ENCODE measurements at places on chromosomes 13 and 19.

DNA sequence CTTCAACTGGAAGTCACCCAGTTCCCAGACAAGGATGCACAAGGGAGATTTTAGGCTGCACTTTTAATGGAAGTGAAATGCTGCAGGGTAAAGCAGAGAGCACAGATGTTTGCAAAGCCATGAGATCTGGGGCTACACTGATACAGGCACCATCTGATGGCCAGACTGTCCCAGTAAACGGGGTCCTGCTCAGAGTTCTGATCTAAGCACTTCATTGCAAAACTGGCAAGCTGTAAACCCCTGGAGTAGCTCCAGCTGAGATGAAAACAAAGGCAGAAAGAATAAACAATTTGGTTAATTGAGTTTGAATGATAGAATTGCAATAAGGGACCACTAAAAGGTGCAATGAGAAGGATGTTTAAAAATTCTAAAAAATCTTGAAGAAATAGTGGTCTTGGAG is 197.1 kb downstream of the OXGR1 start:
- DNase-seq, result no peak

DNA sequence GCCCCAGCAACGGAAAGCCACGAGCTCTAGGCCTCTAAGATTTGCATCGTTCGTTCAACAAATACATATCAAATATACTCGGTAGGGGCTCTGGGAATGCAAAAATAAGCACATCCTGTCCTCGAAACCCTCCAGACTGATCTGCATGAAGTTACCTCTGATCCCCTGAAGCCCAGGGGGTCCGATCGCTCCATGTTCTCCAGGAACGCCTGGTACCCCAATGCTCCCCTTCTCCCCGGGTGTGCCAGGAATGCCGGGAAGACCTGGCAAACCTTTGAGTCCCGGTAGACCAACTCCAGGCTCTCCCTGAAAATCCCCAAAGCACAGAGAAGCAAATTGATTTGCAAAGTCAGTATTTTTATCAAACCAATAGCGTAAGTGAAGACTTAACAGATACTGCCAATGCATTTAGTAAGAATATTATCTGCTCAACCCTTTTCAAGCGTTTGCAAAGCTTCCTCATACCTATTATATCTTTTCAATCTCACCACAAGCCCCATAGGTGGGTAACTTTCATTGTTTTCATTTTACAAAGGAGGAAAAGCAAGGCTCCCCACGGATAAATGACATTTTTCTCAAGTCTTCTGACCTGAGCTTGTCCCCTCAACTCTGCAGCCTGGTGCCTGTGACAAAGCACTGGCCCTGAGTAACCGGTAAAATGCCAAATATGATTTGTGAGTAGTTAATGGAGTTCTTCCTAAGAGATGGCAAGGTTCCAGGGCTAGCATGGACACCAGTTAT is 127.7 kb downstream of the COL4A1 start:
- no peak for DNase-seq

GRCh38 chr19:50344661-50345318 is 15.6 kb upstream of the KCNC3 start:
- DNase-seq, result no peak

- DNase-seq, result no peak
These were observed 44.5 kb downstream of the SCEL start for GRCh38 chr13:77579959-77580358.

DNA sequence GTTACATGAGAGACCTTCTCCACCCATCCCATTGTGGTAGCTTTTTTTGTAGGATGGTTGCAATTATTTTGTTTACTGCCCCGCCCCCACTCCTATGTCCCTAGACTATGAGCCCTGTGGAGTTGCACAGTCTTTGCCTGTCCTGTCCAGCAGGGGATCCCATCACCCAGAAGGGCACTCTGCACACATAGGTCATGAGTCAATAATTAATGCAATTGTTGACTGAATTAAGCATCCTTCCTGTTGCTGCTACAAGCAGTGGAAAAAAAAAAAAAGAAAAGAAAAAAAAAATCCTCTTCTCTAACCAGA is 14.2 kb downstream of the C19orf81 start:
- no peak for DNase-seq

GRCh38 chr13:74675182-74675581 is 541.0 kb upstream of the KLF12 start:
- DNase-seq, result no peak

- no peak for DNase-seq
These were observed 24.4 kb upstream of the LDLR start for GRCh38 chr19:11064831-11065303.

- no peak for DNase-seq
These were observed at the start of gene MZF1 for GRCh38 chr19:58572818-58573657. Gene MZF1, minus strand, starts transcription at chr19:58573335. Its CDS starts 1,946 bp downstream, at chr19:58571389.

GRCh38 chr19:17236811-17237543 is 8.7 kb downstream of the NR2F6 start:
- DNase-seq, result no peak

DNA sequence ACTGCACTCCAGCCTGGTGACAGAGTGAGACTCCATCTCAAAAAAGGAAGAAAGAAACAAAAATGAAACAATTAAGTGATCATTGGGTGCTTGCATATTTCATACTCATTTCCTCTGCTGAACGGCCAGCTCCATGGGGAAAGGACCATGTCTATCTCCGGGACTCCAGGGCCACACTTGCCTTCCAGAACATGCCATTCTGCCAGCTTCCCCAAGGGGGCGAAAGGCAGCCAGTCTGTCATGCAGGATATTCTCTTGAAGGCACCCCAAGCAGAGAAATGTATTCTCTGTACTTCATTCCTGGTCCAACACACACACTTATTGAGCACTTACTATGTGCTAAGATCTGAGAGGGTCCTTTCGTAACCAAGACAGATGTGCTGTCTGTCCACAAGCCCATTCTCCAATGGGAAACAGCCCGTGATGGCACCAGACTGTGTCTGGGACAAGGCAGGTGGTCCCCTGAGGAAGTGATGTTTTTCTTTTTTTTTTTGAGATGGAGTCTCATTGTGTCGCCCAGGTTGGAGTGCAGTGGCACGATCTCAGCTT is 10.2 kb upstream of the CARM1 start:
- no peak for DNase-seq

DNA sequence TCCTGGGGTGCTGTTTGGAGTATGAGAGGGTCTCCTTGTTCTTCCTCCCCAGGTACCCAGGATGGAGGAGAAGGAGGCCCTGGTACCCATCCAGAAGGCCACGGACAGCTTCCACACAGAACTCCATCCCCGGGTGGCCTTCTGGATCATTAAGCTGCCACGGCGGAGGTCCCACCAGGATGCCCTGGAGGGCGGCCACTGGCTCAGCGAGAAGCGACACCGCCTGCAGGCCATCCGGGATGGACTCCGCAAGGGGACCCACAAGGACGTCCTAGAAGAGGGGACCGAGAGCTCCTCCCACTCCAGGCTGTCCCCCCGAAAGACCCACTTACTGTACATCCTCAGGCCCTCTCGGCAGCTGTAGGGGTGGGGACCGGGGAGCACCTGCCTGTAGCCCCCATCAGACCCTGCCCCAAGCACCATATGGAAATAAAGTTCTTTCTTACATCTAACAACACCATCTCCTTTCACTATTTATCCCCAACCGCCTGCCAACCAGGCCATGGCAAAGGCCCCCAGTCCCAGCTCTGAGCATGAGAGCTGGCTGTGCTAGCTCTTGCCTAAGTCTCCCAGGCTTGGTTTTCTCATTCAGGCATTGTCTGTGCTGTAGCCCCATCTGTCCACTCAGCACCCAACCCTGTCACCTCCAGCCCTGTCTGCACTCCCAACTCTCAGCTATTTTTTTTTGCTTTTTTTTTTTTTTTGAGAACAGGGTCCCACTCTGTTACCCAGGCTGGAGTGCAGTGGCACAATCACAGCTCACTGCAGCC is 11.2 kb downstream of the DKKL1 start:
- DNase-seq, result no peak

DNA sequence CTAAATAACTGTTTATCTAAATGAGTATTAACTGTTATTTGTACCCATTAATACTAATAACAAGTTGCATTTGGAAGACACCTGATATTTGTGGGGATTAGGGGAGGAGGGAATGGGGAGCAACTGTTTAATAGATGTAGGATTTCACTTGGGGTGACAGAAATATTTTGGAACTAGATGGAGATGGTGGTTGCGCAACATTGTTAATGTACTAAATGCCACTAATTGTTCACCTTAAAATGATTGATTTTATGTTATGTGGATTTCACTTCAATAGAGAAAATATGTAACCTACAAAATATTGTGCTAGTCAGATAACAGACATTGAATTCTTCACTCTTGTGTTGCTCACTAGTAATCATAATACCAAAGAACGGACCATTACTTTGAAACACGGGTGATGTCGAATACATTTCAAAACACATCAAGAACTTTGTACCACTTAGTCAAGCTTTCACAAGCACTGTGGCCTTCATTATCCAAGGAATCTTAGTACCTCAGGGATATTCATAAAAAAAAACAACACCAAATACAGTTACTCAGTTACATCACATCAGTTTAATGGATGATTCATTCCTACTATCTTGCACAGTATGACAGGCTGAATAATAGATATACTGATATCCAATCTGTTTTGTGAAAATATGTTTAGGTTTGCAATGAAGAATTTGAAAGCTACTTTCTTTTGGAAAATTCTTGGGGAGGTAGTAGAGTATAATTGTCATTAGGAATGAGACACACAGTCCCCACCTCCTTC is 721.8 kb downstream of the PCDH9 start:
- no peak for DNase-seq

DNA sequence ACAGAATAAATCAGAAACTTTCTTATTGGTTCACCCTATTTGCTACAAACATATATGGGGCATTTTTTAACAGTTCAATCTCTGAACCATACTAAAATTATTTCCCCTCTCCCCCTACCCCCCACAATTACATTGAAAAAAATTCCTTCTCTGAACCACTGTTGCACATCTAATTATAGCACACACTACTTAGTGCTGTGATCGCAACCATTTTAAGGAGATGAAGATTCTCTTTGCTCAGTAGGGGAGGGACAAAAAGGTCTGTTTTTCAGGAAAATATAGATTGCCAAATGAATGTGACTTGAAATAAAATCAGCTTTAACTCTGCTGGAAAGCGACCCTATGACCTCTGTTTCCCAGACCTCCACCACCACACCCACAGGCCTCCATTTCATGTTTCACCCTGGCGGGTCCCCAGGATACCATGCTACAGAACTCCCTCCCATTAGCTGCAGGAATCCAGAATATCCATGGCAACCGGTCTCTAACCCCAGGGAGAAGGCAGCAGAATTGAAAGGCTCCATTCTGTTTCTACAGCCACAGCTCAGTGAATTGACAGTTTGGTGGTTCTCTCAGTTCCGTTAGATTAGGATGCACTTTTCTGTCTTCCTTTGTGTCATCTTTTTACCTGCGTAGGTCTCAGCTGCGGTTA is 286.3 kb downstream of the TBC1D4 start:
- DNase-seq, result no peak

DNA sequence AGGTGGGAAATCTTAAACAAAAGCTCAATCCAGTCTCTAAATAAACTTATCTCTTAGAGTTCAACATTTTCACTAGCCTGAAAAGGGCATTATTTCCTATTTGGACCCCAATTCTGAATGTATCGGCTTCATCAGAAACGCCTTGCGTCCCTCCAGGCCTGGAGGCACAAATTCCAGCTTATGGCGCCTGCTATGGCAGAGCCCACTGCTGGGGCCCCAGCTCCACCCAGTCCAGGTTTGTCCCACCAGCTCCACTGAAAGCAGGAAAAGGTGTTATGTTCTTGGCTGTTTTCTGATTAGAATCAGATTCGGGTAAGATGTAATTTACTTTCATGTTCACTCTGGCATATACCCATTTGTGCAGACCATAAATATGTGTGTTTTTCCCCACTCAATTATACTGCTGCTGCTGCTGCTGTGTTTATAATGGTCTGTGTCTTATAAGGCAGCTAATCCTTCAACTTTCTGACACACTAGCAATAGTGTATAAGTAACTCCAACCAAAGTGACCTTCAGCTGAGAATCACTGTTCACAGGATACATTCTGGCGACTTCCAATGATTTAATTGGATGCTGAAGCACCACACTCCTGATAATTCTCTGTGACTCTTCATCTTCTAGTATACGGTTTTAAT is 6.4 kb downstream of the IRS2 start:
- no peak for DNase-seq
